ENCODE measurements at places on chromosomes 2 and 18.

DNA sequence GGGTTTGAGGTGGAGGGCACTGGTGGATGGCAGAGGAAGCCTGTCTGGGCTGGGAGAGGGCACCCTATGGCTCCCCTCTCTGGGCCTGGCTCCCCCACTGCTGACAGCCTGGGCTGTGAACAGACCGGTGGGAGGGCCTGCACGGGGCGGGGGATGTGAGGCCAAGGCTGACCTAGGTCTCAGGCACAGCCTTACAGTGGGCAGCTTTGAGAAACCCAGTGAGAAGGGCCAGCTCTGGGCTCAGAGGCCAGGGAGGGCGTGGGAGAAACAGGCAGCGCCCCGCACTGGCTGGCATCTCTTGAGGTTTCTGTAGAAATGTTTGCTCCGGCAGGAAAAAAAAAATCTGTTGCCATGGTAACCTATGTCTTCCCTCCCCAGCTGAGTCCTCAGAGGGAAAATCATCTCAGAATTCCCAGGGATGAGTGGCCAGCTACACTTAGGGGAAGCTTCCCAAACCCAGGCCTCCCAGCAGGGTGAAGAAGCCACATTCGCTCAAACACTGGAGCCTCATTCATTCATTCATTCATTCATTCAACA is 71.7 kb upstream of the TAF1B start:
- peak; percentile 37 for DNase-seq

GRCh38 chr2:29607038-29607420 is 314.4 kb downstream of the ALK start:
- no peak for DNase-seq

DNA sequence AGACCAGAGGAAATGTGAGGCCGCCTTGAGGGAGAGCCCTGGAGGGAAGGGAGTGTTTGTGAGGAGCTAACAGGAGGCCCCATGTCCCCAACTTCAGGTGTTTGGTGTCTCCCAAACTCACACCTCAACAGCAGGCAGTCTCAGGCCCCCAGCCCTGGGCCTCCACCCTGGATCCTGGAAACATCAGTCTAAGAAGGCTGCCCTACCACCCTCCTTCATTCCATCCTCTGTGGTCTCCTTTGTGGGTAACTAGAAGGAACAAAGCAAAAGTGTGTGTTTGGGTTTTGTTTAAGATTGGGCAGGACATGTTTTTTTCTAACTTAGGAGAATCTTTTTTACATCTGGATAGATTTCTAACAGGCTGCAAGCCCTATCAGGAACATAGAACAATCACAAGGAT is 404.3 kb downstream of the BCL11A start:
- no peak for DNase-seq

DNA sequence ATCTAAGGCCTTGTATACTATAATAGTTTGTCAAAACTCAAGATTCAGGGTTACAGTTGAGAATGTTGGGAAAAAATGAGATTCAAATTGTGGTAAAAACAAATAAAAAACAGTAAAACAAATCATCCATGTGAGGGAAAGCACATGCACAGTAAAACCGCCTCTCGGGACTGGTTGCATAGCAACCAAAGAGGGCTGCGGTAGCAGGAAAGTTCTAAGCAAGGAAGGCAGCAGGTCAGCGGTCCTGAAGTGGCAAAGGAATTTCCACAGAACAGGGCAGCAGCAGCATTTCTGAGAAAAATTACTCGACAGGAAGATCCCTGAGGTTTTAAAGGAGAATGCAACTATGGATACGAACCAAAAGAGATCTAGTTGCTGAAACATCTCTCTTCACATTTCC is 93.7 kb downstream of the DYNAP start:
- no peak for DNase-seq

DNA sequence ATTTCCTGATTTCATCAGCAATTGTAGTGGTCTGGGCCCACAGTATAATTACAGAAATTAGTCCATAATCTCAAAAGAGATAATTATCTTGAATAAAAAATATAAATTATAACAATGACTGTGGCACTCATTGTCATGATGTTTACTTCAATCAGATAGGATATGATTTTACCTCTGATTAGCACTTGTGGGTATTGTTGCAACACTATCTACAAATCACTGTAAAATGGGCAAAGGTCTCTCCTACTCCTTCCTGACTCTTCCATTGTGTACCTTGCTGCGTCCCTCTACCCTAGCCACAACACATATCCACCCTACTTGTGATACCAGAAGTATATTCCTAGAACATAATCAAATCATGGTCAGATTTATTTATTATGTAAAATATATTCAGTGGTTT is 200.9 kb upstream of the TRIB2 start:
- DNase-seq: no peak

DNA sequence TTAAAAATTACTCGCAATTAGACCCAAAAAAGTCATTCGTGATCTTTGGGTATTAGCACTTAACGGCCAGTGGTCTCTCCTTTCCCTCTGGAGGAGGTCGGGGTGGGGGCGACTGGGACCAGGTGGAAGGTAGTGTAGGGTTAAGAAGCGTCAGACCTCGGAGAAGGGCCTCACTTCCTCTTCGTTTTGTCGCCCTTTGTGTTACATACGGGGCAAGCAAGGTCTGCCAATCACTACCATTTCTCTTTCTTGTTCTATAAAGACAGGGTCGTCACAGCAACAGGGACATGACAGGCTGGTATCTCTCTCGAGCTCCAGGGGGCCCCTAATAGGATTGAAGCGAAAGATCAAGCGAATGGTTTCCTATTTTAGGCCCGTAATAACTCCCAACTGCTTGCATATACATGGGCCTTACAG is 136.6 kb downstream of the INSIG2 start:
- DNase-seq: no peak

DNA sequence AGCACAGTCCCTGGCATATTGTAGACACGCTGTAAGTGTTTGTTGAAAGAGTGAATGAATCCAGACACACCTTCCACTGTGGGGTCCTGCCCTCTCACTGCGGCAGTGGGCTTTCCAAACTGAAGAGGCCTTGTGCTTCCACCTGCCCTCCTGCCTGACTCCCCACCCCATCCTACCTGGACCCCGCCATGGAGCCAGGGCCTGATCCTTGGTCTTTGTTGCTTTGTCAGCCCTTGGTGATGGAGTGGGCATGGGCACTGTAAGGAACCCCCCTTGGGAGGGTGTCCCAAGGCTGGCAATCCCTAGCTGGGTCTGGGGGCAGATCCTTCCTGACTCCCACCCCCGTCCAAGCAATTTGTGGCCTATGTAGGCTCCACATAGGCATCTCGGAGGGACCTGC is 33.1 kb downstream of the KLHL29 start:
- no peak for DNase-seq

GRCh38 chr2:44273596-44273995 is 1.7 kb upstream of the SLC3A1 start:
- DNase-seq: no peak
